ENCODE measurements at places on chromosomes 1 and 21.

- no peak for DNase-seq
Observed at GRCh38 chr1:115277276-115277675, 60.8 kb downstream of the NGF start.

- DNase-seq = no peak
Observed at GRCh38 chr1:37473431-37474045, 842 bp upstream of the ZC3H12A start.

GRCh38 chr1:47439819-47440598 lies 2.2 kb downstream of the FOXD2 start:
- no peak for DNase-seq

DNA sequence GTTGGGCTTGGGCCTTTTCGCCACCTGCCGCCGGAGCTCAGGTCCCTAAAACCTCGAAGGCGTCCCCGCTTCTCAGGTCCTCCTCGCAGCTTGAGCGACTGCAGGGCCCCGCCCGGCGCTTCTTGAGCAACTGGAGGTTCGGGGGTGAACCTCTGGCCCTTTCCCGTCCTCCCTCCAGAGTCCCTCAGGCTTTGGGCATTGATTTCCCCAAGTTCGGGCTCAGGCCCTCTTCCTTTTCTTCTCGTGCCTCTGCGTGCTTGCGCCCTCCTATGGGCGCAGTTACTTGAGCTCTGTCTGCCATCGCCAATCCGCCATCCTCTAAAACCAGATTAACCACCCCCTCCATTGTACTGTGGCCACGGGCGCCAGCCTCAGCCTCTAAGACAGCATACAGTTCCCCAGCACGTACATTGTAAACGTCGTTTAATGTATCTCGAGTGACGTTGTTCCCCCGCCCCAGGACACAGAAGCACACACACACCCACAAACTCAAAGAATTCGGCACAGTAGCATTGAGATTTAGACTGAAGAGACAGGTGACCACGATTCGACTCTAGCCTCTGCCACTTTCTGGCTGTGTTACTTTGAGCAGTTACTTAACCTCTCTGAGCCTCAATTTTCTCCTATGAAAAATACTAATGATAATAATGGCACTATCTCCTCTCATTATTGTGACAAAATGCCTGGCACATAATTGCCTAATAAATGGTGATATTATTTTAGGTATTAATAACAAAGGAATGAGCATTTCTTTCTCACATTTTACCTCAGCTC lies 22.6 kb downstream of the BTG2 start:
- DNase-seq = peak; percentile 56

DNA sequence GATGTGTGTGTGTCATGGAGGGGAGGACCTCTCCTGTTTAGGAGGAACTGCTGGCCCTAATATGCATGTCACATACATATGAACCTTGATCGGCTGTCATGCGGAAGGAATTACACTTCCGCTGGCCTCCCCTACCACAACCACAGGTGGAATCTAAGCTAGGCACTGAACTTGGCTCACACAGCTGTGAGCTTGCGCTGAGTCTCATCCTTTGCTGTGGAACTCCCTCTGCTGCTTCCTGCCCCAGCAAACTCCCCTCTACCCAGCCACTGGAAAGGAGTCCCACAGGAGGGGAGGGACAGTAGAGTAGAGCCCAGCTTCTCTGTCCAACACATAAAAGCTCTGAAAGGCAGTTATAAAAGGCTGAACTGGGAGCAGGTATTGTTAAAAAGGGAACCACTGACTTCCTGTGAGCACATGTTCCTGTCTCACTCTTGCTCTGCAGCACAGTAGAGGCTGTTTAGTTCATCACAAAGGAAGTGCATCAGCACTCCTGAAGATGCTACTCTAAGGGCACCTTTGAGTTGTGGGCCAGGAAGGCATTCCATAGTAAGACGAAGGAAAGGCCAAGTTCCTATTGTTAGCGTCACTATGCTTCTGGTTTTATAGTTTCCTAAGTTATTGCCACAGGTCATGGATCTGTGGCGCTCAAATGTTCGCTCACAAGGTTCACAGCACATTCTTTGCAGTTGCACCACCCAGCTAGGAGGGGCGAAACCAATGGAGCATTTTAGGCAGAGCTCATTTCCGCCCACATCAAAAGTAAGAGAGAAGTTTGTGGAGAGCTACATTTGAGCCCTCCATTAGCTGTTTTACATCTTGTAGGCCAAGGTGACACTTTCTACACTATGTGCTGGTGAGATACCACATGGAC lies 17.7 kb upstream of the PTPRC start:
- peak; percentile 58 for DNase-seq

DNA sequence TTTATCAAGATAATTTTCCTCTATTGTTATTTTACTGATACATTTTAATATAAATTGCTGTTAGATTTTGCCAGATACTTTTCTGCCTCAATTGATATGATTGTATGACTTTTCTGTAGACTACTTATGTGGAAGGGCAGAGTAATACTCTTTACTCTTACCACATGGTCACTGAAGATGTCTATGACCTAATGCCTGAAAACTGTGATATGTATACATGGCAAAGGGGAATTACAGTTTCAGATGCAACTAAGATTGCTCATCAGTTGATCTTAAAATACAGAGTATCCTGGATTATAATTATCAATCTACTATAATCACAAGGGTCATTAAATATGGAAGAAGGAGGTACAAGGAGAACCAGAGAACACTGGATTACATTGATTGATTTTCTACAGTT lies 1528.0 kb downstream of the BRINP3 start:
- DNase-seq = no peak

GRCh38 chr1:178021950-178022349 lies 52.1 kb upstream of the SEC16B start:
- no peak for DNase-seq

DNA sequence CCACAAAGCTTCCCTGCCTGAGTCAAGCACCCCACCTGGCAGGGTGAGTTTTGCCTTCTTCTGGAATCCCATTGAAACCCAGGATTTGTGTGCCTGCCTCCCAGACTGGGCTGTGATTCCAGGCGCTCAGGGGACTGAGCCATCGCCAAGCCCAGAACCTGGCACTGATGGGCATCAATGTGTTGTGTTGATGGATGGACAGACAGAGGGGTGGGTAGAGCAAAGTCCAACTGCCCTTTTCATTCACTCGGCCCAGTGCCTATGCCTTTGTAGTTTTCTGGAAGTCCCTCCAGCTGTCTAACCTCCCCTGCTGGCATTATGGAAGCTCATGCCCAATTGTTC lies 66.0 kb upstream of the LAPTM5 start:
- no peak for DNase-seq

DNA sequence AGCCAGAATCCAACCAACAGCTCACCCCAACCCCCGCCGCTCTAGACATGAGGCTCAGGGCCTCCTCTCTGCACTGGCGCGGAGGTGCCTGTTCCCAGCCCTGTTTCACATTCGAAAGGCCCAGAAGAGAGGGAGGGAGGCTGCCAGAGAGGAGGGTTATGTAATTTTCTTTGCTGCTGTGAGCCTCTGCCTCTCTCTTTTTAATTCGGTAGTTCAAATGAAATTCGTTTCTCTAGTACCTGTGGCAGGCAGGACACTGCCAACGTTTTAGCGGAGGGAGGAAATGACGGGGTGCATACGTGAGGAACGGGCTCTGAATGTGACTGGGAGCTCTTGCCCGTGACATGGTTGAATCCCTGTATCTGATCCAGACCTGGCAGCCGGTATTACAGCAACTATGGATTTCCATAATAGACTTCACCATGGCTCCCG lies 9.4 kb downstream of the PRDM16 start:
- DNase-seq = no peak

DNA sequence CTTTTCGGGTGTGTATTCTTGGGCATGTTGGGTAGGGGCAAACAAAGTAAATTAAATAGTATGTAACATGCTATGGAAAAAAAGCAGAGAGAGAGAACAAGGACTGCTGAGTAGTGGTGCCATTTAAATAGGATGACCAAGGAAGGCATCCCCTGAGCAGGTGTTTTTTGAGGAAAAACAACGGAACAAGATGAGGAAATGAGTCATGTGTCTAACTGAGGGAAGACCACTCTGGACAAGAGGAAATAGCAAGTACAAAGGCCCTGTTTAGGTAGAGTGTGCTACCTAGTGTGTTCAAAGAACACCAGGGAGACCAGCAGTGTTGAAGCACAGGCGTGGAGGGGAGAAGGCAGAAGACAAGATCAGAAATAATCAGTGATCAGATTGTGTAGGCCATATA lies 20.1 kb upstream of the GUCA2A start:
- DNase-seq = no peak

DNA sequence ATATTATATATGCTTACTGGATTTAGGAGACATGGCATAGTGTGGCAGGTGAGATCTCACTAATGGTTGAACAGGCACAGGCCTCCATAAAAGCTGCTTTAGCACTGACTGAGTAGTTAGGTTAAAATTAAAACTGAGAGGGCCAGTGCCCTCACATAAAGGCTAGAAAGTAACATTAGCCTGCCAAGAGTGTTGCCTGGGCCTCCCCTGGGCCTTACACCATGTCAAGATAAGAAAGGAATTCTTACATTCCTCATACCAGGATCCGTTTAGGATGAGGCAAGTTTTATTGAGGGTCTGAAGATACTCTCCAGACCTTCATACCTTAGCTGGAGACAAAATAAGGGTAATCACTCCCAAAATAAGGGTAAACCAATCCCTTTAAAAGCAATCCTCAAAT lies 1011.8 kb downstream of the PLA2G4A start:
- DNase-seq = no peak

DNA sequence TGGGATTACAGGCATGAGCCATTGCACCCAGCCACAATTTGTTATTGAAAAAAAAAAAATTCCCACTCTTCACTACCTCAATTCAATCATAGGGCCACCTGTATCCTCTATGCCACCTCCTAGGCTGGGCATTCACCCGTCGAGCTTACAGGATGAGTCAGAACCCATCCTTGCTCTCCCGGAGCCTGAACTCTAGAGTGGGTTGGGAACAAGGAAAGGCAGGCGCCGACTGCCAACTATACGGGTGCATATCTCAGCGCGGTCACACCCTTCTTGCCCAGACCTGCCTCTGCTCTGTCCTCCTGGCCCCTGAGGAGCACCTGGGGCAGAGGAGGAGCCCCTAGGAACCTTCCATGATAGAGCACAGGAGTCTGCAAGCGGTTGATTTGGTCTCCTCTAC lies 21.4 kb upstream of the LBR start:
- DNase-seq = no peak

GRCh38 chr1:163673759-163674151 lies 352.0 kb downstream of the NUF2 start:
- DNase-seq = no peak

DNA sequence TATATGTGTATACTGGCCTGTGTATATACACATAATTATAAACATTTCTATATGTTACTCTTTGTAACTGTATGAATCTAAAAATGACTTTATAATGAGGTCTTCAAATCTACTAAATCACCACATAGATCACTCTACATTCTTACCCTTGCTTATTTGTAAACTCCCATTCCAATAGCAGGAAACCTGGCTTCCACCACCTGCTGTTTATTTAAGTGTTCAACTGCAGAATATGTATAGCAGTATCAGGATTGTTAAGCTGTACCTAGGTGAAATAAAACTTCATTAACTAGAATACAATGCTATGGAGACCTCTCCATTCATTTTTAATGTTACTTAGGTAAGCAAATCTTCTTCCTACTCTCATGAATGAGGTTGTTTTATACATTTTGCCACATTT lies 1351.1 kb upstream of the B3GALT2 start:
- DNase-seq = no peak

GRCh38 chr1:200454425-200454824 lies 44.6 kb upstream of the ZNF281 start:
- no peak for DNase-seq

DNA sequence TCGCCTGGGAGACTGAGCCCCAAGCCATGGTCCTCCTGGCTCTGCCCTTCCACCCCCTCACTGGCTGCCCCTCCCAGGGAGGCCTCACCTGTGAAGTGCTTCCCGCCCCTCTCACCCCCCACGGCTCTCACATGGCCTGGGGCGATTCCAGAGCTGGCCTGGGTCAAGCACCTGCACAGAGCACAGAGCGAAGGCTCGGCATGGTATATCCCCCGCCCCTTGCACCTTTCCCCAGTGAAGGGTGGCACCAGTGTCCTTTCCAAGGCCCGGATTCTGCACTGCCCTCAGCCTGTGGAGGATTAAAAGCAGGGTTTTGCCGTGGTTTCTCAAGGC lies 1.1 kb upstream of the AJAP1 start:
- DNase-seq = no peak

GRCh38 chr1:191609305-191609704 lies 549.0 kb upstream of the RGS18 start:
- DNase-seq = no peak

GRCh38 chr1:83692524-83693381 lies 306.2 kb downstream of the TTLL7 start:
- DNase-seq = no peak

GRCh38 chr1:240803151-240803550 lies 191.2 kb upstream of the GREM2 start:
- DNase-seq = no peak

- DNase-seq = no peak
Observed at GRCh38 chr1:87549738-87550137, 221.1 kb downstream of the LMO4 start.

DNA sequence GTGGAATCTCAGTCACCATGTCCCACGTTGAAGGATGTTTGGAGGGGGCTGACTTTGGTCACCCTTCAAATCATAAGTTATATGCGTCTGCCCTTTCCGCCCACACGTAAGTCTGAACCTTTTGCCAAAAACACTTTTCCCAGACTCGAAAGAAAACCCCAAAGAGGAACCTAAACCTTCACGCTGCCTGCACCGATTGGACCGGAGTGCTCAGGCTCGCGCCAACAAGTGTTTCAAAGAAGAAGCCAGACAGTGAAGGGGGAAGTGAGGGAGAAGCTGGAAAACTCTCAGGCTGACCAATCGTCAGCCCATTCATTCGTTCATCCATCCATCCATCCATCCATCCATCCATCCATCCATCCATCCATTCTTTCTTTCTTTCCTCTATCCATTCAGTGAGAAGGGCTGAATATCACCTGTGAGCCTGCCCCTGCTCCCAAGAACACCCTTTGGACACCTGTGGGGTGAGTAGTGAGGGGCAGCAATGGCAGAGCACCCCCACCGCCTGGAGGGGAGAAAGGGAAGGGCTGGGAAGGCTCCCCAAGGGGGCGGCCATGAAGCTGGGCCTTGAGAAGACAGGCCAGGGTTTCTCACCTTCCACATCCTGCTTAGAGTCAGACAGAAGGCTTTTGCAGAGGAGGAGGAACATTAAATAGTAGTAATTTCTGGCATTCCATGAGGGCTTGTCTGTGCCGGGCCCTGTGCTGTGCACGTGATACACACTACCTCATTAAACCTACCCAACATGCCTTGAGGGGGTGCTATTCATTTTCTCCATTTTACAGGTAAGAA lies 27.1 kb upstream of the RUNX3 start:
- no peak for DNase-seq

DNA sequence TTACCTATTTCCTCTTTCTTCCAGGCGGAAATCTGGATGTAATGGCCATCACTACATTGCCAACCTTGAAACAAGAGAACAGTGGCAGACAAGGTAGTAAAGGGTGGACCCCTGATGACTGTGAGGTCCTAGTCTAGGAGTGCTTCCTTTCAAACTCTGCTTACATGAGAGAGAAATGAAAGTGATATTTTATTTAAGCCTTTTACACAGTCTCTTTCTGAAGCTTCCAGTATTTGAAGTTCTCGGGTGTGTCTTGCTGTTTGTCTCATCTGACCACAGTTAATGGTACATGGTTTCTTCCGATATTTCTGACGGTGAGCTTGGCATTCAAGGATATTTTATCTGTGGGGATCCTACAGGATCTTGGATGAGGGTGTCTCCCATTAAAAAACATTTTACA lies 215.2 kb downstream of the SLC45A1 start:
- no peak for DNase-seq

GRCh38 chr1:41874903-41875411 lies 43.8 kb downstream of the HIVEP3 start:
- DNase-seq = no peak

- DNase-seq = no peak
Observed at GRCh38 chr1:214645712-214646111, 42.7 kb downstream of the CENPF start.

Data from activated naive CD4-positive, alpha-beta T cell (primary cell).